Femur (tissue), 1 donor: ENCODE measurements at places on chromosomes 4 and X.

DNA sequence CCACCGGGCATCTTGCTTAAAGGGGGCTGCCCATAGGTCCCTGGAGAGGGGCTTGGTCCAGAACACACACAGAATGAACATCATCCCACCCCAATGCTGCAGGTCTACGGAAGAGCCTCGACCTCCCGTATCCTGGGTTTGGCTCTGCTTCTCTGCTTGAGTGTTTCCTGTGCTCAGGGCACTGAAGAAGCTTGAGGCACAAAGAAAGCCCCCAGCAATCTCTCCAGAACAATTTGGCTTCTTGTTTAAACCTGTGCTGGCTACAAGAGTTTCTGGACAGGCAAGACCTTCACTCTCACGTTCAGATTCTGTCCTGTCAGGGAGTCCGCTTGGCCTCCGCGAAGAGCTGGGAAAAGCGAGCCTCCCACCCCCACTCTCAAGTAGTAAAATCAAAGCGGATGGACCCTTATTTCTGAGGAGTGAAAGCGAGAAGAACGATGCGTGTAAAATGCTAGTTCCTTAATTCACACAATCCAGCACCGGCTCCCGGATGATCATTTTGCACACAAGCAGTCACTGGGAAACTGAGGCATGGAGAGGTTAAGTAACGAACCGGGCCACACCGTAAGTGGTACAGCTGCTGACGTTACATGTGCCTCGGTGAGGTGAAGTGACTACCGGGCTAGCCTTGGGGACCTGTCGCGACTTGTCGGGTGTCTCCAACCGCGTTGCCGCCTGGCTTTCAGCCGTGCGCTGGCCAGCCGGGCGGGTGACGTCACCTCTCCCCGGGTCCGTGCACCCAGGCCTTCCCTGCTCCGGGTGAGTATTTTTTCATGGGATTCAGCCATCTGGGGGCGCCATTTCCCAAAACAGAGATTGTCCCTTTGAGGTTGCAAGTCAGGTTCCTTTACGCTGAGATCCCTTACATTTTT is 3.1 kb upstream of the SFRP2 start:
- DNase-seq = peak; percentile 89

GRCh38 chrX:8455557-8455956 is 9.1 kb upstream of the VCX3B start:
- no peak for DNase-seq

DNA sequence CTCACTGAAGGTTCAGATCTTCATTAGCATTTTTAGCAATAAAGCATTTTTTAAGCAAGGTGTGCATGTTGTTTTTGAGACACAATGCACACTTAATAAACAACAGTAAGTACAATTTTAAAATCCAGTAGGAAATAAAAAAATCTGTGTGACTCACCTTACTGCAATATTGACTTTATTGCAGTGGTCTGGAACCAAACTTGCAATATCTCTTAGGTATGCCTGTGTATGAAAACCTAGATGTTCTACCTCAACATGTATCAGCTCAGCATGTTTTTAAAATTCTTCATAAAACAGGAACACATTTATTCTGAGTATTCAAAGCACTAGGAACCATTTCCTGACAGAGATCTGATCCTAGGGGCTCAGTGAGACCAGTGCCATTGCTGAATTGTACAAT is 26.7 kb downstream of the NR0B1 start:
- DNase-seq = no peak

GRCh38 chr4:163556177-163556576 is 61.7 kb downstream of the TMA16 start:
- DNase-seq = no peak

GRCh38 chr4:150140774-150141400 is 62.6 kb downstream of the DCLK2 start:
- no peak for DNase-seq

GRCh38 chr4:81398379-81398778 is 73.3 kb downstream of the RASGEF1B start:
- DNase-seq = no peak

GRCh38 chr4:3107691-3108121 is 33.2 kb downstream of the HTT start:
- no peak for DNase-seq

DNA sequence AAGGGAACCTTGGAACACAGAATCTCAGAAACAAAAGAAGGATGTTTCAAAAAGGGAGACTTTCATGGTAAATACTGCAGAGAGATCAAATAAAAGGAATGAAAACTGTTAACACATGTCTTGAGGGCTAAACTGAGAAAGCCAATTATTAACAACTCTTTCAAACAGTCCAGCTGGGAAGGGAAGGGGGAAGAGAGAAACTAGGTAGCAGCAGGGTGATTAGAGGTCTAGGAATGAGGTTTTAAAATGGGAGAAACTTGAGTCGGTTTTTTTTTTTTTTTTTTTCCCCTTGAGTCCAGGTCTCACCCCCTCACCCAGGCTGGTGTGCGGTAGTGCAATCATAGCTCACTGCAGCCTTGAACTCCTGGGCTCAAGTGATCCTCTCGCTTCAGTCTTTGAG is 4.3 kb downstream of the BCLAF3 start:
- no peak for DNase-seq

GRCh38 chr4:158799013-158799770 is 30.4 kb downstream of the FNIP2 start:
- no peak for DNase-seq

DNA sequence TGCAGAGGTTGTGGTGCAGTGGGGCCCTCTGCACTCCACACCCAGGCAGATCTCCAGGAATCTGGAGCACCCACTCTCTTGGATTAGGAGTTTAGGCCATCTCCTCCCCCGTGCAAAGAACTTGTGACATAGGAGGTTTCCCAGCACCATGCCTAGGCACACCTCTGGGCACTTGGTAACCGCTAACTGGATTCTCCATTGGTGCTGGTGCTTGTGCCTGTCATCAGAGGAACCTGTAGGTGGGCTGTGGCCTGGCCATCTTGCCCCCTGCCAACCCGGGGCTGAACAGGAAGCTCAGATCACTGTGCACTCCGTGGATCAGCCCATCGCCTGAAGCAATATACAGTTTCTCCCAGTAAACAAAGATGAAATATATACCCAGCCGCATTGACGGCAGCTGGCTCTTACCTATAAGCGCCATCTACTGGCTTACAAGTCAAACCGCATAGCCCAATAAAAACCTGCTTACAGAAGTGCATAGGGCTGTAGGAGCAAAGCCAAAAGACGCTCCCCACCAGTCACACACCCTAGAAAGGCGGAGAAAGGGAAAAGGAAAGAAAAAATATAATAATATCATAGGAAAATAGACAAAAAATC is 19.1 kb upstream of the TEX13B start:
- no peak for DNase-seq

GRCh38 chr4:137794764-137795254 is 262.5 kb upstream of the PCDH18 start:
- peak; percentile 56 for DNase-seq

GRCh38 chrX:150475461-150475860 is 93.0 kb upstream of the MTM1 start:
- DNase-seq = no peak

GRCh38 chrX:111319451-111319850 is 49.2 kb upstream of the CAPN6 start:
- DNase-seq = no peak

- DNase-seq = no peak
These were observed 385 bp downstream of the LYAR start for GRCh38 chr4:4289597-4289940.

DNA sequence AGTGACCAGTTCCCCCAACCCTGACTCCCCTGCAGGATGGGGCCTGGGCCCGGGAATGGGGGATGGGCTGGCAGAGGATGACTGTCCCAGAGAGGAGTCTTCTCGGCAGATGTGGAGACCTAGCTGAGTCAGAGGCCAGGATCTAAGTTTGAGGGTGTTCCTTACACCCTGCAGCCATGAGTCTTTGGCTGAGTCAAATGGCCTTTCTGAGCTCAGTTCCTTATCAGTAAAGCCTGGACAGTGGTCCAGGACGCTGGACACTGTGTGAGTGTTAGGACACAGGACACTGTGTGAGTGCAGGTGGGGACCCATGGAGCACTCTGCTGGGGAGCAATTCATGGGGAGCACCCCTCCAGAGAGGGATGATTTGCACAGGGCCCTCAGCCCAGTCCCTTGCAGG is 5.0 kb downstream of the IL9R start:
- DNase-seq = no peak

DNA sequence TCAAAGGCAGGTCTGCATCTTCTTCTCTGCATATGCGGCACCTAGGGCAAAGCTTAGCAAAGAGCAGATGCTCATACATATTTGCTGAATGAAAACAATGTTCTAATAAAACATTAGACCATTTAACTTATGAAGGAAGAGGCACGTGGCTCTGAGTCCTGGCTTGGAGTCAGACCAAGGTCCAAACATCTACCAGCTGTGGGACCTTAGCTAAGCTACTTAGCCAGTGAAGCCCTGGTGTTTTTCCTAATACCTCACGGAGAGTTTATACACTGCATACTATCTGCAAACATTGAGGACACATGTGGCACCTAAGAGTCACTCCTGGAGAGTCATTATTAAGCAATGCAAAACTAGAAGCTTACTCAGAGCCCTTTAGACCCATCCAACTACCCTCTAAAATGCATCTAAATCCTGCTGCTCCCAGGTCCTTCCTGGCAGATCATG is 9.0 kb downstream of the PDGFC start:
- DNase-seq = no peak

GRCh38 chr4:9999956-10000561 is 21.2 kb downstream of the SLC2A9 start:
- no peak for DNase-seq

GRCh38 chr4:109559625-109559982 is 442 bp upstream of the MCUB start:
- peak; percentile 50 for DNase-seq

DNA sequence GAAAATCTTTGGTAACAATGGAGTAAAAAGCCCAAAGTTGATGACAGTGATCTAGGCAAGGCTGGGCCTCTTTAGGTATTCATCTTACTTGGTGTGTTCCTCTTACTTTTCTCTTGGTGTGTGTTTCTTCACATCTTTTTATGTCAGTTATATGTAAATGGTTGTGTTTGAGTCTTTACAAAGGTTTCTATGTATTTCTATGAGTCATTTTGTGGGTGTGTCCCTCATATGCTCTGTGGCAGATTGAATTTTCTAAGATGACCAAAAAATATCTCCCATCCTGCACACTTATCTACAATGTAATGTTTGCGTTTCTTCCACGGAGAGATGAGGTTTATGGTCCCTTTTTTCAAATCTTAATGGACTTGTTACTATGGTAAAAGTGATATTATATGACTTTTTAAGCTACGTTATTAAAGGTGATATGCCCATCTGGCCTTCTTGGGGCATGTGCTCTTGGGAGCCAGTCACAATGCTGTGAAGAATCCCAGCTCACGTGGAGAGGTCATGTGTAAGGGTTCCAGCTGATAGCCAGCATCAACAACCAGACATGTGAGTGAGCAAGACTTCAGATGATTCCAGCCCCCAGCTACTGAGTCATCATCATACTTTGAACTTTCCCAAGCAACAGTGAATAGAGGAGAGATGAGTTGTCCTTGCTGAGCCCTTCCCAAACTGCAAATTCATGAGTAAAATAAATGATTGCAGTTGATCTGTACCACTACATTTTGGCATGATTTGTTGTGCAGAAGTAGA is 126.9 kb downstream of the CBLL2 start:
- DNase-seq = no peak

- DNase-seq = no peak
These were observed at the start of gene CCNQ for GRCh38 chrX:153598541-153599191. TSS of gene CCNQ (minus strand) at chrX:153599139. CDS start at chrX:153599073, 66 bp downstream.

DNA sequence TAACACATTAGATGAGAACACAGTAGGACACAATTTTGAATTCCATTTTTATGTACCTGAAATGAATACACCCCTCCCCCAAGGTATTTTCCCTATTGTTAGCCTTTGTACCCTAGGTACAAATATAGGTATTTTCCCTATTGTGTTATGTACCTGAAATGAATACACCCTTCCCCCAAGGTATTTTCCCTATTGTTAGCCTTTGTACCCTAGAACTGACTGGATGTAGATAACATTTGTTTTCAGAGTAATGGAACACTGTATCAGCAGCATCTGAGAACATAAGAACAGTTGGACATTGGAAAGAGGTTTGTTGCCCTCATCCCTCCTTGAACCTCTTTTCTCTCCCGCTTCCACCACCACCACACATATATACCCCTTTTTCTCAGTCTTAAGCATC is 37.6 kb downstream of the YIPF6 start:
- DNase-seq = no peak

DNA sequence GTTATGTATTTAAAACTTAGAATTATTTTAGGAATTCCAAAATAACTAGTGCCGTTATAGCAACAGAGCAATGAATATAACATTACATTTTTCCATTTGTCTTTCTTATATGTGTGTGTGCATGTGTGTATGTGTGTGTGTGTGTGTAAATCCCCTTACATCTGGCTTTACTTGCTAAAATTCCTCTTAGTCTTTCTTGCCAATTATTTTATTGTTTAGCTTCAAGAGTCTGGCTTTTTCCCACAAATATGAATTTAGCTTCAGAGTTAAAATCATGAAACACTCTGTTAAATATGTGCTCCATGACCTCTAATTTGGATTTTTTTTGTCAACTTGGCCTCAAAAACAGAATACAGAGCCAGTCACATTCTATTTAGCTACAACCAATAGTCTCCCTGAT is 18.9 kb downstream of the FGF13 start:
- DNase-seq = peak; percentile 29

DNA sequence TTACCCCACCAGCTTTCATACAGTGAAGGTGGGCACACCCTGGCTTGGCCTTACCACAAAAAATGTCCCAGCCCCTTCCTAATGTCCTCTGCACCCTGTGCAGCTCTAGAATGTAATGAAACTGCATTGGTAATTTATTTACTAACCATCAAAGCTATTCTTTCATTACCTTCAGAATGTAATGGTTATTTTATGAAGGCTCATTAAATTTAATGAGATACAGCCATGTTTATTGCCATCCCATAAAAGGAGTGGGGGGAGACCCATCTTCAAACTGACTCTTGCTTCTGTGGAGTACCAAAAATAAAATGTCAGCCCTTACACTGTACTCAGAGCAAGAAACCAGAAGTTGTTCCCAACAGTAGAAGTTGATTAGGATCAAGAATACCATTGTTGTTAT is 25.0 kb downstream of the NKX6-1 start:
- no peak for DNase-seq

GRCh38 chr4:124179506-124180186 is 532.9 kb downstream of the ANKRD50 start:
- no peak for DNase-seq

GRCh38 chr4:18636001-18636585 is 614.5 kb upstream of the LCORL start:
- DNase-seq = no peak

- DNase-seq = no peak
These were observed 169.7 kb downstream of the PDHA2 start for GRCh38 chr4:96009427-96010119.

- no peak for DNase-seq
These were observed 60.5 kb downstream of the NHS start for GRCh38 chrX:17435476-17435875.

GRCh38 chr4:14984448-14984847 is 17.8 kb upstream of the CPEB2 start:
- no peak for DNase-seq

GRCh38 chr4:5018096-5018495 is 1.2 kb downstream of the CYTL1 start:
- DNase-seq = no peak

- DNase-seq = no peak
These were observed 3.4 kb downstream of the GPRASP1 start for GRCh38 chrX:102654696-102655095.
